ENCODE measurements at places on chromosomes 3 and 15.

DNA sequence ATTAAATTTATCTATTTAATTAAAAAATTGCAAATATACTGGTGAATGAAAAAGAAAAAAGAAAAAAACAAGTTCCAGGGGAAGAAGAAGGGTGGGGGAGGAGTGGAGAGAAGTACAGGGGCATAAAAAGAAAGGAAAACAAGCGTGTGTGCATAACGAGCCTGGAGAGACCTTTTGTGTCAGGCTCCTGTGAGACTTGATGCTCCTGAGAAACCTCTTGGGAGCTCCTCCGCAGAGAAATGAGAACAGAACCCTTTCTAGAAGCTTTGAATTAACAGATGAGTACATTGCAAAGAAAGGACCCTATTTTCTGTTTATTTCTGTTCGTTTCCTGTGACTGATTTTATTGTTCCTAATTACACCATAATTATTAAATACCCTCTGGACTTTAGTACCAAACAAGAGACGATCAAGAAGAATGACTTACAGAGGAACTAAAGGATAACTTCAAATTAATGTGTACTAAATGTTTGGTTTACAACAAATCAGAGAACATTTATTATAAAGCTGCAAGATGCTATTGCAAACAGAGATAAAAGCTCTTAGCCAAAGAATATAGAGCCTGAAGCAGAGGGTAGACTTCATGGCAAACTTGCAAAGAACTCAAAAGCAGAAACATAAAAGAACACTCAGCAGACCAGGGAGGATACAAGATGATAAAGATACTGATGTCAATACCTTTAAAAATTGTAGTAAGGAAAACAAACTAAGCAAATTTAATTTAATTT, 74.7 kb downstream of the DPPA2 start:
- no peak for DNase-seq

- DNase-seq: no peak
Measured at GRCh38 chr15:74621936-74622335, 6.3 kb downstream of the CLK3 start.

GRCh38 chr15:33737687-33738601, 230.4 kb upstream of the CHRM5 start:
- DNase-seq: peak; percentile 4

- no peak for DNase-seq
Measured at GRCh38 chr15:98505611-98506031, 142.7 kb upstream of the IGF1R start.

- peak; percentile 71 for DNase-seq
Measured at GRCh38 chr3:129593595-129594339, 12.7 kb downstream of the PLXND1 start.

- DNase-seq: no peak
Measured at GRCh38 chr3:299590-300301, 103.2 kb downstream of the CHL1 start.

DNA sequence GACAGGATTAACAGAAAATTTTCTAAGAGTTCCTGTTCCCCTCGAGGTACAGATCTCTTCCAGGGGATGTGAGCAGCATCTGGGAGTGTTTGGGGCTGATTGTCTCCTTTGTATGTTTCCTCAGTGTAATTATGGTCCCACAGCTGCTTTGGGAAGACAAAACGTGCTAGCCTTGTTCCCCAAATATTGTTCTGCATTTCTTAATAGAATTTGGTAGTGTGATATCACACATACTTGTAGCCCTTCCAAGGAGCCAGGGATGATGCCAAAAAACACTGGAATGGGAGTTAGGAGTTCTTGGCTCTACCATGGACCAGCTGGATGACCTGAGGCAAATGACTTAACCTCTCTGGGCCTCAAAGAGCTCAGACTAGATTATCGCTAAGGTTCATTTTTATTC, 19.0 kb upstream of the AGBL1 start:
- no peak for DNase-seq

DNA sequence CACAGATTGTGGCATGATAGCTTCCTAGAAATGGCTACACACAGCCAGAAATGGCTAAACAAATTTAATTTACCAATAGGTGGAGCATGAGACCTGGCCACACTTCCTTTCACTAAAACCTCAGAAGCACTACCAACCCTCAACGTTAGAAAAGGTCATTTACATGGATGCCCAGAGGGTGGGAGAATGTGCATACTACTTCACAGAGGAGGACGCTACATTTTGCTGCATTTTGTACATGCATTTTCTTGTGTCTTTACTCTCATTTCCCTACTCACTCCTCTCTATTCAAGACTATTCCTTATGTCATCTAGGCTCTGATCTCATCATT, 40.1 kb downstream of the C2CD4B start:
- no peak for DNase-seq

DNA sequence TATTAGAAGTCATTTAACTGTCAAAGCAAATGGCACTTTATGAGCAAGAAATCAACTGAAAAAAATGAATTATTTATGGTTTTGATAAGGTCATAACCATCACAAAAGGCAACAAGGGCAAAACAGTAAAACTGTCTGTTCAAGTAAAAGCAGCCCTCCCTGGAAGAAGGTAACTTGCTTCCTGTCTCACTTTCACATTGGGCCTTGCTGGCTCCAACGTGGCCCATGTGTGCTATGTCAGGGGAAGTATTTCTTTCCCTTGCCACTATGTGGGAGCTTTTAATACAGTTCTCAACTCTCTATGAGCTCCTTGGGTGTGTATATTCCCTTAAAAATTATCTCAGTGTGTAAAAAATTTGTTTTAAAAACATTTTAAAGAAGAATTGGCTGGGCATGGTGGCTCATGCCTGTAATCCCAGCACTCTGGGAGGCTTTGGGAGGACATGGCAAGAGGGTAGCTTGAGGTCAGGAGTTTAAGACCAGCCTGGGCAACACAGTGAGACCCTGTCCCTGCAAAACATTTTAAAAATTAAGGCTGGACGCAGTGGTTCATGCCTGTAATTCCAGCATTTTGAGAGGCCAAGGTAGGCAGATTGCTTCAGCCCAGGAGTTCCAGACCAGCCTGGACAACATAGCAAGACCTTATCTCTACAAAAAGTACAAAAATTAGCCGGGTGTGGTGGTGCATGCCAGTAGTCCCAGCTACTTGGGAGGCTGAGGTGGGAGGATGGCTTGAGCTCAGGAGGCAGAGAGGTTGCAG, 45.2 kb upstream of the TJP1 start:
- DNase-seq: no peak

DNA sequence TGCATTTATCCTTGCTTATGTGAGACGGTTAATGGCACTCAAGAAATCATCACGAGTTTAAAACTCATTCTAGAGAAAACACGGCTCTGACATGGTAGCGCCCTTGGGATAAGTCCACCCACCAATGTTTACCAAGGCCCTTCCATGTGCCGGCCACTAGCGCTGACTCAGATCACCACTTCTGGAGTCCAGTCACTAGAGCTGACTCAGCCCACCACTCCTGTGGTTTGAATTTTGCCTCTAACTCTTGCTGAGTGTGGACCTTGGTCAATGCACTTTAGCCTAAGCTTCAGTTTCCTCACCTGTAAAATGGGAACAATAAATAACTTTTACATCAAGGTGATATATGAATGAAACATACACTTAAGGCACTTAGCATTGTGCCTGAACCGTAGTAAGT, 358.4 kb upstream of the PROK2 start:
- no peak for DNase-seq

- DNase-seq: no peak
Measured at GRCh38 chr3:129320261-129320660, 41.6 kb downstream of the HMCES start.

GRCh38 chr3:193744822-193745684, 152.0 kb downstream of the OPA1 start:
- DNase-seq: no peak

DNA sequence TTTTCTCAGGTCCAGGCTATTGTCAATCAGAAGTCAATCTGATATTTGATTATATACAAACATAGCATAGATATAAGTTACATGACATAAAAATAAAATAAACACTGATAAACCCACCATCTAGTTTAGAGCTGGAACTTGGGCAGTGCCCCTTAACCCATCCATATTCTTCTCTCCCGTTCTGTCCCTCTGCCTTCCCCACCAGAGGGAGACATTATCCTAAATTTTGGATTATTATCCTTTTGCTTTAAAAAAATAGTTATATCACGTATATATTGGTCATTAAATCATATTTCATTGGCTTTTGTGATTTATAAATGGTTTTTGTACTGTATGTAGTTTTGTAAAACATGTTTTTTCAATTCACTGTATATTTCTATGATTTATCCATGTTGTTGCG, 107.9 kb downstream of the GMPS start:
- DNase-seq: no peak

GRCh38 chr3:24198728-24199127, 253.6 kb downstream of the NR1D2 start:
- DNase-seq: no peak

DNA sequence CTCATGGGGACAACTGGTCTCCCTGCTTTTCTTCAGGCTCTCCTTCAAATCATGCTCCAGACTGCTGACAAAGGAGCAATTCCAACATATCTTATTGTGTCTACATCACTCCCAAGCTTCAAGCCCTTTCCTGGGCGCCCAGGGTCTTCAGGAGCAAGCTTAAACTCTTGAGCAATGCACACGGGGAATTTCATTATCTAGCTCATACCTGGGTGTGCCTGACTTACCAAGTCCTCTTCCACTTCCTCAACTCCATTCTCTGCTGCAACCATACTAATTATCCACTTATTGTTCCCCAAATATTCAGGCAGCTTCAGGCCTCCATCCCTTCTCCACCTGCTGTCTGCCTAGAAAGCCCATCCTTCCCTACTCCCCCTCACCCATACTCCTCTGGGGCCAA, 50.6 kb downstream of the B3GNT5 start:
- DNase-seq: no peak

DNA sequence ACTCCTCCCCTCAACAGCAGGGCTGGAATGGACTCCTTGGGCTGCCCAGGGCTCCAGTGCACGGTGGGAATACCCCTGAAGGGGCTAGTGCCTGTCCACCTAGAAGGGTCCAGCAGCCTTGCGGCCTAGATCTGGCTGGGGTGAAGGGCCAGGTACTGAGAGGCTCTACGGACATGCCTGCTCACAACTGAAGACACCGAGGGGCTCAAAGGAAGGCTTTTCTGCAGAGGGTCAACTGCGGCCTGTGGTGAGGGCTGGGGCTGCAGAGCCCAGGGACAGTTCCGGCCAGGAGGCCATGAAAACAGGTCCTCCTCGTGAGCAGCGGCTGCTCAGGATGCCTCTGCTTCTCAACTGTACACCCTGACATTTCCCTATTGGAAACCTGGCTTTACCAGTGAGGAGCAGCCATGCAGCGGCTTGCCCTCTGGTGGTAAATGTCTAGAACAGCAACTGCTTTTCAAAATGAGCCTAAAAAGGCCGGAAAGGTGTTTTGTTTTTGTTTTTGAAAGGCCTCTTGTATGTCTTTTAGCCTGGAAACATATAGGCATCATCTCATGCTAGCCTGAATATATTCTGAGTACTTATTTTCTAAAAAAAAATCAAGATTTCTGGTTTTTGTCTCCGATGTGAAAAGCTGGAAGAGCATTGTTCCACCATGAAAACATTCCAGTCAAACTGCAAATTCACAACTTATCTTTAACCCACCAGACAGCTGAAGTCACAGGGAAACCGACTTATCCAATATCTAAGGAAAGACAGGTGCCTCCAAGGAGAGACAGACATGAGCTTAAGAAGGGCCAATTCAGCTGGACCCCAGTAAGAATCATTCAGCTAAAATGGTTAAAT, 163.4 kb downstream of the KLF13 start:
- no peak for DNase-seq

- no peak for DNase-seq
Measured at GRCh38 chr3:132435224-132435910, 18.1 kb downstream of the DNAJC13 start.

DNA sequence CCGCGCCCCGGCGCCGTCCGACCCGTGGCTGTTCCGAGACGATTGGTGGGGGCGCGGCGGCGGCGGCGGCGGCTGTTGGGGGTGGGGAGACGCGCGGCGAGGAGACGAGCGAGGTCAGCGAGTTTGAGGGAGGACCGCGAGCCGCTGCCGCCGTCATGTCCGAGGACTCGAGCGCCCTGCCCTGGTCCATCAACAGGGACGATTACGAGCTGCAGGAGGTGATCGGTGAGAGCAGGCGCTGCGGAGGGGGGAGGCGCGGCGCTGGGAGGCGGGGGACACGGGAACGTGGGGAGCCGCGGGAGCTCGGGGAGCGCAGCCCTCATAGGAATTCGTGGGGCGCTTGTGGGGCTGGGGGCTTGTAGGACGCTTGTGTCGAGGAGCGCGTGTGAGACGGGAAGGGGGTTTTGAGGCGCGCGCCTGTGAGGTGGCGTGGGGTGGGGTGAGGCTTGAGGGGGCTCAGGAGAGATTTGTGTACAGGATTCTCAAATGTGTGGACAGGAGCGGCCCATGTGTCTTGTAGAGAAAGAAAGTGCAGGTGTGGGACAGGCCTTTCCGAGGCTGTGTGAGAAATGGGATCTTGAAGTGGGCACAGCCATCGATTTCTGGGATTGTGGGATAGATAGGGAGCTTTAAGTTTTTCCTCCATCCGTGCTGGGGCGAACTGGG, 518 bp downstream of the OXSR1 start:
- DNase-seq: no peak

DNA sequence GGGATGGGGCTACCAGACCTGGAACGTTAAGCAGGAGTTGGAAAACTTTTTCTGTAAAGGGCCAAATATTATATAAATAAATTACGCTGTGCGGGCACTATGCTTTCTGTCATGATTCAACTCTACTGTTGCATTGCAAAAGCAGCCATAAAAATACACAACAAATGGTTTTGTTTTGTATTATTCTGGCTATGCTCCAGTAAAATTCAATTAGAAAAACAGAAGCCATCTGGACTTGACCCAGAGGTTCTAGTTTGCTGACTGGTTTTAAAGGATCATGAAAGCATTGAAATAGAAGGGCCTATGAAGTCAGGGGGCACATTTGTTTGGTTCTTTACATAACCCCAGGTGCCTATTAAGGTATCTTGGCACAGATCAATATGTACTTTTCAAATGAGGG, 647.4 kb upstream of the LMCD1 start:
- no peak for DNase-seq

GRCh38 chr15:37395100-37395468, 294.7 kb upstream of the MEIS2 start:
- DNase-seq: no peak

DNA sequence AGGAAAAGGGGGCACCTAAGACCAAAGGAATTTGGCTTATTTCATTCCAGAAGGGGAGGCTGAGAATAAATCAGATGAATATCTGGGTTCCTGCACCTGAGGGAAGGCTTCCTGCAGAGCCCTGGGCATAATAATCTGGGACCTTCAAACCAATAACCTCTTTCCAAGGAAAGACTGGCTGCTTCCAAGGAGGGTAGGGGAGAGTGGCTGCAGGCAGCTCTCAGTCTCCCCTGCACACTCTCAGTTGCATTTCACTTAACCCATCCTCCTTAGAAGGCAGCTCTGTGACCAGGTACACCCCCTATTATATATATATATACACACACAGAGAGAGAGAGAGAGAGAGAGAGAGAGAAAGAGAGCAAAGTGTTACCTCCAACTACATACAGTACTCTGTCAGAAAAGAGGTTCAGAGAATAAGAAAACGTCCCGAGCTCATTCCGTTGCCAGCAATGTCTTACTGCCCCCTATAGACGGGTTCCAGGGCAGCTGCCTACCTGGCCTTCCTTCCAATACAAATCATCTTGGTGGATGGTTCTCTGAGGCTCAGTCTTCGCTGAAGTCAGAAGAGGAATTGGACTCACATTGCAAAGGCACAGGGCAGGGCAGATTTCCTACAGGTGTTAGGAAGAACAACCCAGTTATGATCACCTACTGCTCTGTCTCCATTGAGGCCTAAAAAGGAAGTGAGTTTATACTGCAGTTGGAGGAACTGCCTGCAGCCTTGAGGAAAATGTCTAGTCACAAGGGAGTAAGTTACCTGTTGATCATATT, 26.1 kb downstream of the CAPN3 start:
- DNase-seq: peak; percentile 10

- DNase-seq: peak; percentile 32
Measured at GRCh38 chr15:28886431-28887338, 911 bp downstream of the APBA2 start.
